Stimulated activated CD8-positive, alpha-beta memory T cell treated with anti-CD3 and anti-CD28 coated beads, Interleukin-4, amount 100 ng/mL, for 4 hours (primary cell): ENCODE measurements at places on chromosomes 12 and 14.

DNA sequence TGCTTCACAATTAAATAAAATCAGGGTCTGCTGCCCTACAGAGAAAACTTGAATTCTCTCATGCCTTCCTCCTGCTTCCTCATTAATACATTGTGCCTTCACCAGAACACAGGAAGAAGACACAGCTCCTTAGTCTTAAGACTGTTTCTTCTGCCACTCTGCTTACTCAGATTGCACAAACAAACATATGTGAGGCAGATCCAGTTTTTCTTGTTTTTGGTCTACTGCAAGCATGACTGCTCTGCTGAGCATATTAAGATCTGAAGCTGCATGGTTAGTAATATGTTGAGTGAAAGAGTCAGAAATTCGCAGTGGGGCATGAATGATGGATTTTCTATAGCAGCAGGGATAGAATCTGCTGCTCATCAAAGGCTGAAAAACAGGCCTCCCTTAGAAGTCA is 321.1 kb upstream of the STXBP6 start:
- no peak for DNase-seq

GRCh38 chr14:36916668-36917067 is 255.0 kb downstream of the PAX9 start:
- no peak for DNase-seq

DNA sequence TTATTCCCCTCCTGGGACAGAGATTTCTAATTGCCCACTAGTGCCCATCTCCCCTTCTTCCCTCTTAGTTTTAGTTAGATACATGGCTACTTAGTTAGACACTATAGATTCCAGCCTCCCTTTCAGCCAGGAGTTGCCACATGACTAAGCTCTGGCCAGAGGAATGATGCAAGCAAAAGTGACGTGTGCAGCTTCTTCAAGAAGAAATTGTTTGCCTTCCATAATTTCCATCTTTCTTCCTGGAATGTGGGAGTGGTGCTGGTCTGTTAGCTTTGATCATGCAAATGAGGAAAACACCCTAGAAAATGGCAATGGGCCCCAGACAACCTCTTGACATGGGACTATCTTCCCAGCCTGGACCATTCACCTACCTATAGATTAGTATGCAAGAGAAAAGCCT is 21.4 kb downstream of the CCDC177 start:
- DNase-seq, result no peak

- DNase-seq, result no peak
Observed at GRCh38 chr12:123250471-123251383, 17.5 kb downstream of the MTRFR start.

DNA sequence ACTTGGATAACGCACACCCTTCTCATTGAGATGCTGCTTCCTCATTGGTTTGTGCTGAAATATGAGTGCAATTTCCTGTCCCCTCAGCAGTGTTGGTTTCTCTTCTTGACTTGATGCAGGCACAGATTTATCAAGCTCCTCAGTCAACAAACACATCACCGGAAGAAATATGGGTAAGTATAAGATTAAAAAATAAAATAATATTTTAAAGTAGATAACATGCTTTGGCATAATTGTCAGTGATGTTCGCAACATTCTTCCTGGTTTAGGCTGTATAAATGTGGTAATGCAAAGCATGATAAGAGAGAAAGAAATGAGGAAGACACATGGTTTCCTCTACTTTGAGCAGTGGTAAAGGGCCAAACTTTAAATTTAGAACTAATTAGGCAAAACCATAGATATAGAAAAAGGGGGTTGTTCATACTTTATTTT is at the start of gene GPR65:
Gene GPR65, plus strand, starts transcription at position 86 of the 432 bp plus-strand sequence. CDS start 5,713 bp downstream, outside the sequence.
- DNase-seq, result no peak

- no peak for DNase-seq
Observed at GRCh38 chr14:24954037-24954699, 95.8 kb downstream of the STXBP6 start.

GRCh38 chr14:80809663-80810062 is 131.9 kb downstream of the CEP128 start:
- DNase-seq, result no peak

GRCh38 chr12:3523728-3524127 is 32.7 kb downstream of the PRMT8 start:
- DNase-seq, result no peak

GRCh38 chr12:18158774-18159557 is 69.0 kb upstream of the RERGL start:
- DNase-seq, result no peak

- DNase-seq, result no peak
Observed at GRCh38 chr12:98973395-98973794, 328.3 kb downstream of the APAF1 start.

- DNase-seq, result no peak
Observed at GRCh38 chr12:24039113-24039525, 89.6 kb upstream of the SOX5 start.

DNA sequence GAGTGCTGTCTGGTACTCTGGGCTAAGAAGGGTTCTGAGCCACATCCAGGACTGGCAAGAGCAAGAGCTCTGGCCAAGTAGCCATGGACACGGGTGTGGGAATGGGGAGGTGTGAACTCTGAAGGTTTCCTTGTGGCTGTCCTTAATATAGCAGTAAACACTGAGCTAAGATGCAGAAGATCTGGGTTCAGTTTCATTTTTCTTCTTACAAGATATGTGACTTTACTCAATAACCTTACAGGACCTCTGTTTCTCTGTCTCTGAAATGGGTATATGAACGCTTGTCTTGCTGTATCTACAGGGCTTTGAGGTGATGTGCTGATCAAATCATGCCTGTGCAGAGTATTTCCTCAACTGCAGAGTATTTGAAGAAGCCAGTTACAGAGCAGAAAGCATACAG is 521.2 kb downstream of the VRK1 start:
- DNase-seq, result no peak

DNA sequence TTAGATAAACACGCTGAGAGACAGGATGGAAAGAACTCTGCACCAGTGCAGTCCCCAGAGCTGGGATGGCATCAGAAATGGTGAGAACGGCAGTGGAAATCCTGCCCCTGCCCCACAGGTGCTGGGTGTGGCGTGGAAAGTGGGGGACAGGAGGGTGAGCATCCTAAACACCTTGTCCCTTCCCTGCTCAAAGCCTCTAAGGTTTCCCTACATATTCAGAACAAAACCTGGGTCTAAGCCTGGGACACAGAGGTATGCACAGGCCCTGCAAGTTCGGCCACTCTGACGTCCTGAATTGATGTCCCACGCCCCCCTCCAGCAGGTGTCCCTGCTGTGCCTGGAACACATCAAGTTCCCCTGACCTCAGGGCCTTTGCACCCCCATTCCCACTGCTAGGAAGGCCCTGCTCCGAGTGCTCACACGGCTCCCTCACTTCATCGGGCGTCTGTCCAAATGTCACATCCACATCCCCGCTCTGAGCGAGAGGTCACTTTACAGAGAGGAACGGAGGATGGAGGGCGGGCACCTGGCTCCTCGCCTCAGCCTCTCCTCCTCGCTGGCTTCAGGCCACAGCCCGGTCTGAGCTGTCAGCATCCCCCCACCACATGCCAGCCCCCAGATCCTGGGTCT is 38.5 kb upstream of the SFSWAP start:
- DNase-seq, result no peak

- no peak for DNase-seq
Observed at GRCh38 chr12:44317651-44318126, 481.8 kb downstream of the TMEM117 start.

DNA sequence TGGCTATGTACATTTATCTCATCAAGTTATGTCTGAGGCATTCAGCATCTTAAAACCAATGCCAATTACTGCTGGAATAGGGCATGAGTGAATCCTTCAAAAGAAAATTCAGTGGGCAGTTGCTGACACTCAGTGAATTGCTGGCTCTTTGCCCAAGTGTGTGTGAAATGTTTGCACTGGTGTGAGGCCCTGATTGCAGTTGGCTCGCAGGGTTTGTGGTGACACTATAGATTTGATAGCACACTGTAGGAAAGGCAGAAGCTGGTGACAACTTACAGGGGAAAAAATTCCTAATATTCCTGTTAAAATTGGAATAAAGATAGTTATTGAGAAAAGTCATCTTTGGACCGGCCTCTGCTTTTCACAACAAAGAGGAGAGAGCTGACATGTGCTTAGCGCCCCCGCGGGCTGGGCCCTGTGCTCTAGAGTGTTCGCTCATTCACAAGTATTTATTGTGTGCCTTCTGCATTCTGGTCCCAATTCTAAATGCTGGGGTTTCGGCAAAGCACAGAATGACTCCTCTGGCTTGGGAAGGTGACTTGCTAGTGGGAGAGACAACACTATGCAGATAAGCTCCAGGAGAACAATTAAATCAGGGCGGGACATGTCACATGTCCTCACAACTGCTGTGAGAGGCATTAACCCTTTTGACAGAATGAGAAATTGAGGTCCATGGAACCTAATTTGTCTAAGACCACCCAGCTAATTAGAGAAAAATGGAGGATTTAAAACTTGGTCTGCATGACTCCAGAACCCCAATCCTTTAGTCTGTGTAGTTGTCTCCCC is 418.7 kb downstream of the NPAS3 start:
- no peak for DNase-seq

DNA sequence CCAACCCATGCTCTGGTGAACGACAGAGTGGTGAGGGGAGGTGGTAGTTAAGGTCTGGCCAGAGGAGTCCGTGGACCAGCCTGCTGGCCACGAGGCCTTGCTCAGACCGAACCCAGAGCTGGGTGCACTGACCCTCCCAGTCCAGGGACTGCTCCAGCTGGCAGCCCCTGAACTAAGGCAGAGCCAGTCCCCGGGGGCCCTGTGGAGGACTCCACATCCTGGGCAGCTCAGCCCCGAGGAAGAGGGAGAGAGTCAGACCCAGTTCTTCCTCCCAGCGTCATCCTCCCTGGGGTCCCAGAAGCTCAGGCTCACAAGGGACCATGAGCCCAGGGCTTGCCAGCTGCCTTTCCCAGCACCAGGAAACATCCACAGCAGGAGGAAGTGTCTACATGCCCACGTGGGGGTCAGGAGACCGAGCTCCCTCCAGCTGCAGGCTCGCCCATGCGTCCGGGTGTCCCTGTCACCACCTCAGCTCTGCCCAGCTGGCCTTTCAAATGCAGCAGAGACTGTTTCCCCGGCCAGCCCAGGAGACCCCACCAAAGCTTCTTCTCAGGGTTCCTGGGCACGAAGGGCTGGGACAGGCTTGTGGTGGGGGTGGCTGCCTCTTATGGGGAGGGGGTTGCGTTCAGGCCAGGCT is 194.4 kb downstream of the KIF26A start:
- no peak for DNase-seq

DNA sequence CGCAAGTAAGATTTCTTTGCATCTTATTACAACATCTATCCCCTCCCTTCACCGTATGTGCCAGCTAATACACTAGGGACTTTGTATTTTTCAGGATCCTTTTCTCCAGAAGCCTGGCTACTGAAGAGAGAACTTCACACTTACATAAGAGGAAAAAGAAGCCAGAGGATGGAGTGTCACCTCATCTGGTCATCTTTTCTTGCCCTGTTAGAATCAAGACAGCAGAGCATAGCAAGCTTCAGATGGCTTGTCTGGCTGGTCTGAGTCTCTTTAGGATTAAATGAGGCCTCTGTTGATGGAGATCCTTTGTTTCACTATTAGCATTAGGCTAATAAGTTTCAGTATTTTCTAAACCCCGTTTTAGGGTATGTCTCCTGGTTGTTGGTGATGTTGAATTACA is 14.4 kb upstream of the AACS start:
- DNase-seq, result no peak

DNA sequence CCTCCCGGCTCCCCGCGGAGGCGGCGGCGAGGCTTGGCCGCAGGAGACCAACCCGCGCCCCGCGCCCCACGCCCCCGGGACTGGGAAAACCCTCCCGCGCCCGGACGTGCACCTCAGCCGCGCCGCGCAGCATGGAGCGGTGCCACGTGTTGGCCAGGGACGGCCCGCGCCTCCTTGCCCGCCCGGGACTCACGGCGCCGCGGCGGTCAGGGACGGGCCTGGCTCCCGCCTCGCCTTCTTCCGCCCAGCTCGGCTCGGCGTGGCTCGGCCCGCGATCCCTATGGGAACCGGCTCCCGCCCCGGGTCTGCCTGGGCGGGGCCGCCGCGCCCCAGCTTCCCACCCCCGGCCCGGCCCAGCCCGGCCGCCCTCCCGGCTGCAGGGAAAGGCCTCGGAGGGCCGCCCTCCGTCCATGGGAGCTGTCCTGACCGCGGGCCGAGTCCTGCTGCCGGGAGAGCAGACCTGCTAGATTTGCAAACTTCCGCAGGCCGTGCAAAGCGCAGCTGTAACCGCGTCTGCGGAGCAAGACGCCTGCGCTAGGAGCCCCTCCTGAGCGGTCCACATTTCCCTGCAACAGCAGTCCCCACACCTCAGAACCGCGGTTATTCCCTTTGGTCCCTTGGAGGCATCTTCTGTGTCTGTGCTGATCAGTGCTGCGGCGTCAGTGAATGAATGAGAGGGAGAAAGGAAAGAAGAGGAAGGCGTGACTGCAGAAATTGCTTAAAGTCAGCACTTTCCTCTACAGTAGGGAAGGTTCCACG is at the start of gene CDKL1:
Gene CDKL1, minus strand, starts transcription at position 251 of the 759 bp plus-strand sequence. CDS start 1,013 bp downstream, outside the sequence.
- DNase-seq, result peak; percentile 22

DNA sequence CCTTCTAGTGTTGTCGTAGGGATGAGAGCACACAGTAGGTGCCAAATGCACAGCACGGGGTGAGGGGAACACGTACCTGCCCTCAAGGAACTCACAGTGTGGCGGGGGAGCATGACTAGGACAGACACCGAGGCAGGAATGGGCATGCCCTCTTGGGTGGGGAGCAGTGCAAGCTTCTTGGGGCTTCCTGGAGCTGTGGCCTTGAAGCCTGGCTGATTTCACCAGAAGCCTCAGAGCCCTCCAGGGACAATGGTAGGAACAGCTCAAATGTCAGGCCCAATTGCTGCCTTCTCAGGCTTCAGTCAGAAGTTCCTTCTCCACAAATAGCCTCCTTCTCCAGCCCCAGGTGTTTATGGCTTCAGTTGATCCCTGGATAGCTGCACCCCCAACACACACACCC is 43.4 kb downstream of the TEAD4 start:
- DNase-seq, result no peak

DNA sequence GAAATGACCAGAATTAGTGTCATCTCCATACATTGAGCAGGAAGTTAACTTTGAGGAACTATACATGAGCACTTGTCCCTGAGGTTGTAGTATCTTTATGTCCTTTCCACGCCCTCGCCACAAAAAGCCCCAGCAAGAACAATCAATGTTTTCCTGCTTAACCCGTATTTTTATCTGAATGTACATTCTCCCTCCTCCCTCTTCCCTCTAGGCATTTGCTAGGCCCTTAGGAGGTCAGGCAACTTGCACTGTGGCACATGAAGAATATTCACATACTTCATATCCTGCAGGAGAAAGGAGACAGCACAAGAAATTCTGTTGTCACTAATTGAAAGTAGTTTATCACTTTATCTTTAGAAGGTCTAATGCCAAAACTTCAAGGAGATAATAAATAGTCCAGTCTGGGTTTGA is 18.1 kb upstream of the DUSP6 start:
- DNase-seq, result no peak
